ENCODE measurements at places on chromosomes 16 and 17. TPM values are rescaled to one million over a fixed set of nuclear protein-coding genes. Genes with fewer than 3 reads are reported as not detected.

GRCh38 chr16:11950388-11950787, 8.5 kb upstream of the NPIPB2 start:
- DNase-seq = no peak

DNA sequence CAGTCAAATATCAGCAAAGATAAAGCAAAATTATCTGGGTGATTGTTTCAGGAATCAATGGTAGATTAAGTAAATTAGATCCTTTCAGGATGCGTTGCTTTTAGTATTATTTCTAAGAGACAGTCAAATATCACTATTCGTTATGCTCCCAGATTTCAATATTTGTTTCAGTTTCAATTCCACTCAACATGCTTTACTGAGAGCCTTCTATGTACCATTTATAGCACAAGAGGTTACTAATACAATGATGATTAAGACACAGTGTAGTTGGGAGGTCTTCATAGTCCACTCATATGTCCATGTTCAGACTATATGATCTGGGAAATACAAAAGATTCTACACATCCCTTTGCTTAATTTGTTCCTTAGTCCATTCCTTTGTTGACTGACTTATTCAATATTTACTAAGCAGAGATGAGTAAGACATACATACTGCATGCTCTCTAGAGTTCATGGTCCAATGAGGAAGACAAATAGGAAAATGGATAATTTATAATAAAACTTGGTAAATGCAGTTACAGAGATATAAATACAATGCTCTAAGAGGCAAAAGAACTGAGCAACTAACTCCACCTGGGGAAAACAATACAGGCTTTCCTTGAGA, 88.2 kb upstream of the NOG start:
- no peak for DNase-seq

DNA sequence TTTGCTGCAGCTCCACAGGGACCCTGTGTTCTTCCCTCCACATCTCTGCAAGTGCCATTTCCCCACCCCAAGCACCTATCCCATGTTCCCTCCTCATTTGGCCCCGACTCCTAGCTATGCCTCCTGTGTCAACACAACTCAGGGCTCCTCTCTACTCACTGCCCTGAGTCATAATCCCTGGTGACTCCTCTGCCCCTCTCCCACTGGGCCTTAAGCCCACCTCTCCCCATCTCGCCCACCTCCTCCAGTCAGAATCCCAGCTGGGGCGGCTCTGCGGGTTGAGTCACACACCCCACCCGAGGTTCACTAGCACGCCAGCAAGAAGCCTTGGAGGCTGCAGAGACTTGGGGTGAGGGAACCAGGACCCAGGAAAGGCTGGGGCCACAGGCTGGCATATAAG, 346.2 kb downstream of the FOXL1 start:
- no peak for DNase-seq

Gene RPRML
- polyA plus RNA-seq = not detected

Gene B3GNT9
- polyA plus RNA-seq = 19.6 TPM

DNA sequence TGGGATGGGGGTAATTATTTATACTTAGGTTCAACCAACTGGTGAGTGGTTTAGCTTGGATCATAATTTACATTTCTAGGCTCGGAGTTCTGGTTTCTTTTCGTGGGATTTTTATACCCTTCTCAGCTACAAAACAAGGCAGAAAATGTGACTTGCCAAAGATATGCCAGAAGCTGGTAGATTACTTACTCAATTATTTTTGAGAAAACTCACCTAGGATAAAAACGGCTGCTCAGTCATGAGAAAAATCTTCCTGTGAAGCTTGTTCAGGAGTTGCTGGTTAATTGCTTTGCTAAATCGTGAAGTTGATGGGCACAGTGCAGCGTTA, 1.1 kb downstream of the NDEL1 start:
- DNase-seq = no peak

GRCh38 chr16:31485571-31485970, 2.6 kb downstream of the SLC5A2 start:
- DNase-seq = no peak

- no peak for DNase-seq
These were observed 11.5 kb downstream of the OTOP3 start for GRCh38 chr17:74947041-74947754.

Gene HOXB13
- not detected for polyA plus RNA-seq

Gene PMFBP1
- 6.2 TPM for polyA plus RNA-seq

Gene FOXJ1
- polyA plus RNA-seq = 23.7 TPM

DNA sequence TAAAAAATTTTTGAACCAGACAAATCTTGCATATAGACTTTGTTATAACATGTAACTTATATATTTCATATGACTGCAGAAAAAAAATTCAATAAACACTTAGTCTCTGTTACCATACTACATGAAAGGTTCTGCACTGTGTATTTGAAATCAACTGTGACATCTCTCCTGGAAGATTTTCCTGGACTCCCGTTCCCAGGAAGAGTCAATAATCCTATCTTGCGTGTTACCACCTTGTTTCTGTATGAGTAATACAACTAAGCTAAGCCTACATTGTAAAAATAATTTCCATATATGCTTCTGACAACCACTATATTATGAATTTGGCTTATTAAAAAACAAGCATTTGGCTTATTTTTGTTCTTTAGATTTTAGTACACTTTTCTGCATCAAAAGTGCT, 665.6 kb upstream of the SOX9 start:
- no peak for DNase-seq
